ENCODE measurements at places on chromosomes 7 and 10.

GRCh38 chr10:122446668-122447423, 7.6 kb upstream of the ARMS2 start:
- peak; percentile 15 for DNase-seq

GRCh38 chr10:91762878-91763277, 35.3 kb upstream of the TNKS2 start:
- no peak for DNase-seq

DNA sequence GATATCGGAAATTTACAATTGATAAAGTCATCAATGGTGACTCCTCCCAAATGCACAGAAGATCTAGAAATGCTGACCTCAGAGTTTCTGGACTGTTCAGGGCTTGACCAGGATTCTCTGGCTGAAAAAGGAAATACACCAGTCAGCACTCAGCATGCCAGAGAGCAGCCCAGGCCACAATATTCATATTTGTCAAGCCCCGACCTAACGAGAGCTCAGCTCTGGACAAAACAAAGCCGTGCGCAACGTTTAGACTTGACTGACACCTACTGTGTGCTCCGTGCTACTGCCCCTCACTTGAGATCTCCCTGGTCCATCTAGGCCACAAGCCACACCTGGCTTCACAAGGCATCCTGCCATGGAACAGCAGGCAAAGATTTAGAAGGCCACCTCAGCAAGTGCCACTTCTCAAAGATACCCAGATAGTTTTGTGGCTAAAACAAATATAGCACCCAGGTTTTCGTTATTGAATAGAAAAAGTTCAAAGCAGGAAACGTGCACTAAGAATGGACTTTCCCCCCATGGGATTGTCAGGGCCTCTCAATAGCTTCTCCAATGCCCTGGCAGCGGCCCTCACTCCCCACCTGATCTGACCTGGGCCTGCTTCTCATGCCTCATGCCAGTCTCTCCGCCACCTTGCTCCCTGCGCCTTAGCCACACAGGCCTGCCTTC, 218.3 kb downstream of the FAM107B start:
- DNase-seq, result no peak

DNA sequence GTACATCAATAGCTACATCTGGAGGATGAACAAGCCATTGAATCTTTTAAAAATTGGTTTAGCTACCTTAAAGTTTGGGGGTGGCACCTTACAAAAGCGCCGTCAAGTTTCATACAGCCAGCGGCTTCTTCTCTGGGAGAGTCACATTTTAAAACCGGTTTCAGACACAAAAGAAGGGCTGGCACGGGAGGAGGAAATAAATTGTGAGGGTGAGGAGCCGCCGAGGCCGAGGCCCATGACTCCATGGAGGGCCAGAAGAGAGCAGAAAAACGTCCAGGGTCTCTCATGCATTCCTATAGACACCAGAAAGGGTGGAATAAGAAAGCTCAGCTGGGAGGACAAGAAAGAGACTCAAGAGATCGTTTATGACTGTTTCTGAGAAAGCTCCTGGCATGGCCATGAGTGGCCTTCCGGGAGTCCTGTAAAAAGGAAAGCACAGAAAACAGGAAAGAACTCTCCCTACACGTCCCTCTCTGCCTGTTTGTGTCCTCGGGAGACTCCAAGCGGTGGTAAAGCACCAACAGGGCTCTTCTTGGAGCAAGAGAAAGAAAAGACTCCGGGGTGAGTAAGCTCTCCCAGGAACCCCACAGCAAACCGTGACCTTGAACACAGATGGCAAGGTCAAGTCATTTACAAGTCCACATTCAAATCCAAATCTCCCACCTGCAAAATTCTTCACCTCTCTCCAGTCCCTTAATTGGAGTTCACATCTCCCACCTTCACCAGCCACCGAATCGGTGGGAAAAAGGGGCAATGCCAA, 1.8 kb downstream of the FRAT2 start:
- DNase-seq, result peak; percentile 78

- DNase-seq, result no peak
Measured at GRCh38 chr10:1369197-1369596, 313.0 kb downstream of the WDR37 start.

DNA sequence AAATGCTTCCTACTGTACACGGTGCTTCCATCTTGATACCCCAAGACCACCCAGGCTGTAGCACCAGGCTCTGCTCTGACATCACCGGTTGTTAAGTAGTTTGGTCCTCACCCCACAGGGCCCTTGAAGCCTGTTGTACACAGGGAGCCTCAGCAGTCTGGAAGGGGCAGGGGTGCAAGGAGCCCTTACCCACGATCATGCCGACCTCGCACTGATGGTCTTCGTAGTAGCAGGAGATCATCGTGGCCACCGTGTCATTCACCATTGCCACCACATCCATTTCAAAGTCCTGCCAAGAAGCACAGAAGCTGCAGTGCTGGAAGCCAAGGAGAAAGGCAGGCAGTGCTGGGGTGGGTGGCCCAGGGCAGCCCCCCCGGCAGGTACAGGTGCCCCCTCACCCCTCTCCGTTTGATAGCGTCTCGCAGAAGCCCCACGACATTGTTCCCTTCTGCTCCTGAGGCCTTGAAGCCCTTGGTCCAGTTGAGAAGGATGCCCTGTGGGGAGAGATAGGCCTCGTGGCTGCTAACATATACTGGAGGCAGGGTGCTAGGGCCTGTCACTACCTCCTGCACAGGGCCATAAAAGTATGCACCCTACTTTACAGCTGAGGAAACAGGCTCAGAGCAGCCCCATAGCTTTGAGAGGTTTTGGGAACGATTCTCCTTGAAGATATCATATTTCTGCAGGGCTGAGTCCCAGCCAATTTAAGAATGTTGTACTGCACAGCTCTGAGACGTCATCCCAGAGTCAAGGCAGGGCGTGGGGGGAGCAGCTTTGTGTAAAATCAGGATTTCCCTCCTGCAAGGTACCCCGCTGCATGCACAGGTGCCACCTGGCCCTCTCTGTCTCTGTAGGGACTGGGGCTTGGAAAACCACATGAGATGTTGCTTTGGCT, 8.7 kb upstream of the MYL7 start:
- no peak for DNase-seq

- no peak for DNase-seq
Measured at GRCh38 chr10:6649903-6650302, 69.8 kb upstream of the PRKCQ start.

DNA sequence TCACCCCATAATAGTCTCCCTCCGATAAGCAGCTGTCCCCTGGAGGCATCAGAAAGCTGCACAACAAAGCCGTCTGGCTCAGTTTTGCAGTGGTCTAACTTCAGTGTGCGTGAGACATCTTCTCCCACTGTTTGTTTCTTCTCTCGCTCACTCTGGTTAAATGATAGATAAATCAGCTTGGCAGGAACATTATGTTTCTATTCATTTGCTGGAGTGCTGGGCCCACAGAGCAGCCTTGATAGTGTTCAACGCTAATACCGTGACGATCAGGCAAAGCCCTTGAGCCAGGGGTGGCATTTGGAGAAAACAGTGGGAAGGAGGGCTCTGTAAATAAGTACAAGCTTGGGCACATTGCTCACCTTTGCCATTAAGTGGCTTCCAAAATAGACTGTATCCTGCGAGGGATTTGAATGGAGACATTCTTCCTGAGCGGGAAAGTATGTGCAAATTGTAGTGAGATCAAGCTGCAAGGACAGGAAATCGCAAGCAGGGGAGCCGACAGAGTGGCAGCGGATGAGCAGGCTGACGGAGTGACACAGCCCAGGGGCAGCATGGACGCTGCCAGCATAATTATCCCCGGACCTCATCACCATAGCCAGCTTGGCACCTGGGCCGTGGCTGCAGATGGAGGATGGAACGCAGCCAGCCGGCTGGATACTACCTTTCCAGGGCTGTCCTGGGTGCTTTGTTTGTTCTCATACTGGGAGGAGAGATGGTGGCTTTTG, 256.8 kb upstream of the FZD8 start:
- DNase-seq, result no peak
